Stimulated activated CD4-positive, alpha-beta T cell treated with anti-CD3 and anti-CD28 coated beads, Interleukin-2, amount 100 ng/mL, for 4 hours (primary cell): ENCODE measurements at places on chromosomes 3 and 15.

DNA sequence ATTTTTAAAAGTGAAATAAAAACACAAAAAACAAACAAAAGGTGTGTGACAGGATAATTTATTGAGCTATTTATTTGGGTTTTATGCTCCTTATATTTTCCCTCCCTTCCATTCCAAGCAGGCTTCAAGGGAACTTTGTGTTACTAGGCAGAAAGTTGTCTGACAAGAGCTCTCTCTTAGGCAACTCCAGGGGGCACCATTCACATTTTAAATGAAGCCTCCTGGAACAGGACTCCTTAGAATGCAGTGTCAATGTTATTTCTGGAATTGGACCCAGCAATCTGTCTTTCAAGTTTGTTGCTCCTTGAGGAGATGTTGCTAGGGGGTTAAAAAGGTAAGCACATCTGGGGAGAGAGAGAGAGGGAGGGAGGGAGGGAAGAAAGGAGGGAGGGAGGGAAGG, 5.4 kb upstream of the RFX7 start:
- DNase-seq: no peak

DNA sequence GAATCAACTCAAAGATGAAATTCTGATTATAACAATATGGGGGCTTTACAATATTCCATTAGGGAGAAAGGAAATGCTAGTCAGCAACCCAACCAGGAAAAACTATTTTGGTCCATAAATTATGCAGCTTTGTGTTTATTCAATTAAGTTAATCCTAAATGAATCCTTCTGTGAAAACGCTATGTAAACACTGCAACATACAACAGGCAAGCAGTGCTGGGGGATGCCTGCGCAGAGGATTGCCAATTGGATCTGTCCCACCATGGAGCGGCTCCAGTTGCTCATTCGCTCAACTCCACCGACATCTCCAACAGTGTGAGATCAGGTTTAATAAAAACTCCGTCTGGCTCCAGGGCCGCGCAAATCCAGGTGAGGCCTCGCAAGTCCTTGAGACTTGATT, 290.5 kb upstream of the VEPH1 start:
- no peak for DNase-seq

DNA sequence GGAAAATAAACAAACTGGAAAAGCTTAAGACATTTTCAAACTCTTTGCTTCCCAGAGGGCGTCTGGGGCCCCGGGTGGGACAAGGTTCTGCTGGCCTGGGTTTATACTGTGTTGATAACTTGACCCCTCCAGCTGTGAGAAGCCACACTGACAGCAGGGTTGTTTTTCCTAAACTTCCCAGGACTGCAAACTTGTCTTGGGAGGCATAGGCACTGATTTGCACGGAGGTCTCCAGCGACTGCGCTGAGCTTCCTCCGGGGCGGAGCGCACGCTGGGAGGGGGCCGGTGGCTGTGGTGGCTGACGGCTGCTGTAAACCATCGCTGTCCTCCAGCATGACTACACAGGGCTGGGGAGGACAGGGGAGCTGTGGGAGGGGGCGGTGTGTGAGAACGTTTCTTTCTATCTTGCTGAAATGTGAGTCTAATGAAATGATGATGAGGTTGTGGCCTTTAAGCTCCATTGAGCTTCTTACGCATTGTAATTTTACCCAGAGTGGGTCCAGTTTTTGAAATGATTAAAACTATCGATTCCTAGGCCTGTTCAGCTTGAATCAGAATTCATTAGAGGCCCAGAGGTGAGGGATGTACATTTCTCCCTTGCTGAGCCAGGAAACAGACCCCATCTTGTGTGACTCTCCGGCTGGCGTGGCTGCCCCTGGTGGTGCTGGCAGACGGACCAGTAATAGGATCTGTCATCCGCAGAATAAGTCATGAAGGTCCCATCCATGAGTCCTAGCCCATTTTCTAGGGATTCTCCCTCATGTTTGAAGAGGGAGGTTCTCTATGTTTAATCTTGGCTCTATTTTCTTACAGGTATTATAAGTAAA, 40.5 kb upstream of the VPS8 start:
- no peak for DNase-seq

DNA sequence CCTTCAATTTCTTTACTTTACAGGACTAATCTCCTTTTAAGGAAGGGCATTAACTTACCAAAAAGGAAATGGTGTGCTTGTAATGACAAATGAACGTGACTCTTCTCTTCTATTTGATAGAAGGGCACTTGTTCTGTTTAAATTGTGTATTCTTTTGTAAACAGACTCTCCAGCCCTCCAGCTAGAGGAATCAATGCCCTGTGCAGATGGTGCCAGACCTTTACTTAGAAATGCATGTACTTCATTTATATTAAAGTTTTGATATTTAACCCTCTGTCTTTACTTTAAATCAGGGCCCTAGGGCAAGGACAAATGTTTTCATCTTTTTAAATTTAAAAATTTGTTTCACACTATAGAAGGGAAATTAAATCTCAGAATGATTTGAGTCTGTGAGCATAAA, 355.1 kb downstream of the GBE1 start:
- no peak for DNase-seq

DNA sequence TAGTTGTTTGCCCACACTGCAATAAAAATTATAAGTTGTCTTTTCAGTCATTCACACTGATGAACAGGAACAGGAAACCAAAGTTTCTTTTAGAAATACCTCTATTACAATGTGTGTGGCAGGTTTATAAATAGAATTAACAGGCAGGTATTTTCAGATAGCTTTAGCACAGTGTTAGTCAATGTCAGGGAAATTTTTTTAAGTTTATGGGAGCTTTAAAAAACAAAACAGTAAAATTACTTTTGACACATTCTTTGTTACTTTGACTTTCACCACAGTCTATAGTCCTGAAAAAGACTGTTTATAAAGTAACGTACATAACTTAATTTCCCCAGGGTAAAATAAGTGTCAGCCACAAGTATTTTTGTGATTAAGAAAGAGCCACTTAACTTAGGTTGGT, 38.1 kb downstream of the SERPINI1 start:
- no peak for DNase-seq
